ENCODE measurements at places on chromosomes 2 and 18.

DNA sequence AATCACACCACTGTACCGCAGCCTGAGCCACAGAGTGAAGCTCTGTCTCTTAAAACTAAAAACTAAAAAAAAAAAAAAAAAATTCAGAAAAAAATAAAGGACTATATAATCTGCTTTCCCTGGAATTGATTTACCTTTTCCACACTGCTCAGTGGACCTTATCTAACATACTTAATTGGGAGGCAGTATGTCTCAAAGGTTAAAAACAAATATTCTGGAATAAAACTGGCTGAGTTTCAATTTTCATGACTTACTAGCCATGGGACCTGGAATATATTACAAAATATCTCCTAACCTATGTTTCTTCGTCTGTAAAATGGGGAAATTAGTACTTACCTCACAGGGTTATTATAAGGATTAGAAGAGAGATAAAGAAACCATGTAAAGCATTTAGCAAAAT, 11.8 kb downstream of the NCKAP1 start:
- no peak for DNase-seq

- no peak for DNase-seq
Measured at GRCh38 chr2:132884705-132885104, 214.7 kb upstream of the LYPD1 start.

DNA sequence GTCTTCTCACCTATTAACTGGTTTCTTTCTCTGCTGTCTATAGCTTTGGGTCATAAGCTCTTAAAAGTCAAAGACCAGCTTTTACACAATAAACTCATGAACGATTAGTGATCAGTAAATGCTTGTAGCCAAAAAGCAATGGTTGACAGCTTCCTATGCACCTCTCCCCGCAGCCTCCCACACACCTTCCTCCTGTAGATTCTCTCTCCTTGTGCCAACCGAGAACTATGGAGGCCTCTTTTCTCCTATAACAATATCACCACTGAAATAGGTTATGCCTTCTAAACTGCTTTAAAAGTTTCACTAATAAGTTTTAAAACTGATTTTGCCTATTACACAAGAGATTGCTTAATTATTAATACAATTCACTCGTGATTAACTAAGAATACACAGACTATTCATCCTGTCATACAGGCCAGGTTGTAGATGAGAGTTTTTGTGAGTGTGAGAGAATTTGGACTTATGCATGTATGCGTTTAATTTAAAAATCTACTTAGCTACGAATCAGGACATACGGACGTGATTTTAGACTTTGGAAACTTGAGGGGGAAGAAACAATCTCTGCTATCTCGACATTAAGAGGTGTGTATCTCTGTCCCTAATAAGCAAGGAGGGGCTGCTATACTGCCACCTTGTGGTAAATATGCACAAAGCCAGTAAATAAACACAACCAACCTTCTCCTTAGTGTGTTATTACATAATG, 229.1 kb upstream of the RBBP8 start:
- DNase-seq = peak; percentile 5

DNA sequence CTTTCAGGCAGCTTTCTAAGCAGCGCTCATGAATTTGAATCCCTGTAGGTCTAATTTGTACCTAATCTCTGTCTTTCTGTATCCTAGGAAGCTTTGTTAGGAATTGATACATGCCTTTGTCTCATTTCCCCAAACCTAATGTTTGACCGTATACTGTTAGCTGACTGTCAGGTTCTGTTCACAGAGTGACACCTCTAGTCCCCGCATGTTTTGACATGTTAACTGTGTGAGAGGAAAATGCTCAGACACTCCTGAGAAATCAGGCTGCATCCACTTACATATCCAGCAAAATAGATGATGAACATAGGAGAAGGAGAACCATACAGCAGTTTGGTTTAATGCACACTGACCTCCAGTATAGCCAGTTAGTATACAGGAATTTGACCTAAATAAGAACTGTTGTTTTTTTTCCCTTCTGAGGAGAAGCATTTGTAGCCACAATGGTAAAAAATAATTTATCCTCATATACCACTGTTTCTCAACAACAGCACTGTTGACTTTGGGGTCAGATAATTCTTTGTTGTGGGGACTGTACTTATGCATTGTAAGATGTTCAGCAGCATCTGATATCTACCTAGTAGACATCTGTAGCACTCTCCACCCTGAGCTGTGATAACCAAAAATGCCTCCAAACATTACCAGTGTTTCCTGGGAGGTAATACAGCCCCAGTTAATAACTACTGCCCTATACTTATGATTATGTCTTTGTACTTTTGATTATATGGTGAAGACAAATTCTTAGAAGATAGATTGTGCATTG, 130.9 kb downstream of the NCOA1 start:
- DNase-seq = no peak

GRCh38 chr2:181985632-181986205, at the start of gene PPP1R1C:
Gene PPP1R1C (plus strand): TSS chr2:181985853. CDS start chr2:181986111, 258 bp downstream.
- DNase-seq = peak; percentile 64

GRCh38 chr2:226093364-226093763, 693.9 kb downstream of the NYAP2 start:
- no peak for DNase-seq

DNA sequence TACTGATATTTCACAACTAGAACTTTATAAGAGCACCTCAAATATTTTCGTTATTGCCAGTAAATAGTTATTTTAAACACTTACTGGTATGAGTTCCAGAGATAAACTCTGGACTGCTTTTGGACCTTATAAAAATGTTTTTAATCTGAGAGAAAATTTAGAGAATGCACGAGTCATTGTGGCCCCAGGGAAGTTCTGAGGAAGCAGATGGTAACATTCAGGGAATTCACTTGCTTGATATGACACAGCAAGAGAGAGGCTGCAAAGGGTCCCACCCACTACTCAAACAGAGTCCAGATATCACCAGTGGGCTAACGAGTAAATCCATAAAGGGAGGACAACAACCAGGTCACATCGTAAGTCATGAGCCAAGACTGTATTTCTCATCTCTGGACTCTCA, 526.8 kb downstream of the TDRD15 start:
- DNase-seq = no peak

DNA sequence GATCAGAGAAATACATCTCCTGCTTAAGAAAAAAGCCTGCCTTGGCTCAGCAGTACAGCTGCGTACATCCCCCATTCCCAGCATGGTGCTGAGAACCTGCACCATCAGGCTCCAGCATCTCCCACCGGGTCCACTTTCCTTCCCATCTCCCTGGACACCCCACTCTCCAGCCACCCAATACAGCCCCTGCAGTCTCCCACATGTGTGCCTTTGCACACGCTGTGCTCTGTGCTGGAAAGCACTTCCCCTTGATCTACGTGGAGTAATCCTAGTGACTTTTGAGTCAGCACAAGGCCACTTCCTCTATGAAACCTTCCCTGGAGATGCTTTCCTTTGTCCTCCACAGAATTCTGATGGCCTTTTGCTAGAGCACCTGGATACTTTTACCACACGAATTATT, 17.0 kb downstream of the STAT1 start:
- no peak for DNase-seq

- DNase-seq = no peak
Measured at GRCh38 chr2:128354161-128354560, 35.5 kb upstream of the HS6ST1 start.

DNA sequence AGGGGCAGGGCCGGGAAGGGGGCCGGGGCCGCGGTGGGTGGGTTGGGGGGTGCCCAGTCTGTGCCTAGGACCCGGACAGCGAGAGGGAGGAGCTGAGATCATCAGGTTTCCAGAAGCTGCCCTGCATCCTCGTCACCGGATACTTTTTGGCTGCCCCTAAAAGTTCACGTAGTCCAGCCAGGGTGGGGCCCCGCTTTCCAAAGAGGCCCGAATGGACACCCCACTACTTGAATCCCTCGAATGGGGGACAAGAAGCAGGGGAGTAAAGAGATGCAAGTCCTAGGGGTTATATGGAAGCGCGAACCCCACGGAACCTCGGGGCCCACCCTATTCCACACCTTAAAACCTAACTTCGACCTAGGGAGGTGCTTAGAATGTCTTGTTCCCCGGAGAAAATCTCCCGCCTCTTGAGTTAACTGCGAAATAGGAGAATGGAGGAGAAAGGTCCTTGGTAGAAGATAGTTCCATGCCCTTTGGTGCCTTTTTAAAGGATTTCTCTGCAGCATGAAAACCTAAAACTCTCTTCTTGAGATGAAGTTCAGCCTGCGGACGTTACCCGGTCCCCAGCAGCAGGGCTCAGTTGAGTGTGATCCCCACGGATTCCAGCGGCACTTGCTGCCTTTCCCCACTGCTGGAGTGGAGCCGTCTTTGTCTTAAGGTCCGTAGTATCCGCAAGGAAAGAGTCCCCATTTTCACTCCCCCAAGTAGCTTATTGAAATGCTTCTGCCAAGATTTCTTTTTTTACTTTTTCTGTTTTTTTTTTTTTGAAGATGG, 2.1 kb upstream of the RNF152 start:
- DNase-seq = no peak

DNA sequence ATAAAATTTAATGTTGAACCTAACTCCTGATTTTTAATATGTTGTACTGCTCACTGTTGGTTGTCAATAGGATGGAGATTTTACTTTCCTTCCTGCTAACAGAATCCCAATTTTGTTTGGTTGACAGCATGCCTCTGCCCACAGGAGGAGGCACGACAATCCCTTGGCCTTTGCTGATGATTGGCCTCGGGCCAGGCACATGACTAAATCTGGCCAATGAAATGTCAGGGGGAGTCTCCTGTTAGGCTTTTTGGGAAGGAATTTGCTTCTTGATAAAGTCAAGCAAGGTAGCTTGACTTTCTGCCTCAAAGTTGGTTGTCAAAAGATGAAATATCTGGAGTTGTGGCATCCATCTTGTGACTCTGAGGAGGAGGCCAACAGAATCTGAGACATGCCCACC, 6.8 kb upstream of the TGFA start:
- no peak for DNase-seq

DNA sequence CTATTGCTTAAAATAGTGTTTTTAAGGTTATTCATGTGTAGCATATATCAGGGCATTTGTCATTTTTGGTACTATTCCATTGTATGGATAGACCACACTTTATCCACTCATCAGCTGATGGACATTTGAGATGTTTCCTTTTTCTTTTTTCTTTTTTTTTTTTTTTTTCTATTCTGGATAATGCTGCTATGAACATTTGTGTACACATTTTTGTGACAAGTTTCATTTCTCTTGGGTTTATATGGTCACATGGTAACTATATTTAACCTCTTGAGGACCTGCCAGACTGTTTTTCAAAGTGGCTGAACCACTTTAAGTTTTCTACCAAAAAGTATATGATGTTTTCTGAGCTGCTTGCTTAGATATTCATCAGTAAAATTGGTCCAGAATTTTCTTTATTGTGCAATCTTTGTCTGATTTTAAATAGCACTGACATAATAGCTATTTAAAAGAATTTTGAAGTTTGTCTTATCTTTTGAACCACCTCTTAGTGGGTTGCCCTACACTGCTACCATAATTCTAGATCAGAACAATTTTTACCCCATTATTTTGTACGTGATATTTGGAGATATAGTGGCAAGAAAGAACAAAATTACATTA, 219.4 kb upstream of the SIX3 start:
- no peak for DNase-seq

- no peak for DNase-seq
Measured at GRCh38 chr2:67516899-67517530, 119.9 kb downstream of the ETAA1 start.

DNA sequence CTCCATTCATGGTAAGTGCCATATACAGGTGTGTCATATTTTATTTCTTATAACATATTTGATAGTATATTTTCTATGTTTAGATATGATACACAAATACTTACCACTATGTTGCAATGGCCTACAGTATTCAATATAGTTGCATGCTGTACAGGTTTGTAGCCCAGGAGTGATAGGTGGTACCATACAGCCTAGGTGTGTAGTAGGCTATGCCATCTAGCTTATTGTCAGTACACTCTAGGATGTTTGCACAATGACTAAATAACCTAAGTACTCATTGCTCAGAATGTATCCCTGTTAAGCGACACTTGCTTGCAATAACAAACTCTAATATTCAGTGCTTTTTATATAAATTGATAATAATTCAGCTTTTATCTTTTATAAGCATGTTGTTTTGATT, 563.1 kb upstream of the LINC00305 start:
- DNase-seq = no peak

- DNase-seq = no peak
Measured at GRCh38 chr2:23668756-23669304, 258.1 kb downstream of the ATAD2B start.

DNA sequence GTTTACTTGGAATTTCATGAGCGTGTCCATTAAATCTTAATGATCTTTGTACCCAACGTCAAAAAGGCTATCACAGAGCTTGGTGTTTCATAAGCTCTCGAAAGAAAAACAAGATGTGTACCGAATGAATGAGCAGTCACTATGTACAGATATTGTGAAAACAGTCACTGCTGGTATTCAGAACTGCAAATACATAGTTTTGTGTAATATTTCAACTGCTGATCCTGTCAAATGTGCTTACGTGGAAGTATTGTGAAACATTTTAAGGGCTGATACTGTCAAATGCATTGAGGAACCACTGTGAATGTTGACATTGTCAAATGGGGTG, 184.2 kb upstream of the KLHL29 start:
- no peak for DNase-seq

DNA sequence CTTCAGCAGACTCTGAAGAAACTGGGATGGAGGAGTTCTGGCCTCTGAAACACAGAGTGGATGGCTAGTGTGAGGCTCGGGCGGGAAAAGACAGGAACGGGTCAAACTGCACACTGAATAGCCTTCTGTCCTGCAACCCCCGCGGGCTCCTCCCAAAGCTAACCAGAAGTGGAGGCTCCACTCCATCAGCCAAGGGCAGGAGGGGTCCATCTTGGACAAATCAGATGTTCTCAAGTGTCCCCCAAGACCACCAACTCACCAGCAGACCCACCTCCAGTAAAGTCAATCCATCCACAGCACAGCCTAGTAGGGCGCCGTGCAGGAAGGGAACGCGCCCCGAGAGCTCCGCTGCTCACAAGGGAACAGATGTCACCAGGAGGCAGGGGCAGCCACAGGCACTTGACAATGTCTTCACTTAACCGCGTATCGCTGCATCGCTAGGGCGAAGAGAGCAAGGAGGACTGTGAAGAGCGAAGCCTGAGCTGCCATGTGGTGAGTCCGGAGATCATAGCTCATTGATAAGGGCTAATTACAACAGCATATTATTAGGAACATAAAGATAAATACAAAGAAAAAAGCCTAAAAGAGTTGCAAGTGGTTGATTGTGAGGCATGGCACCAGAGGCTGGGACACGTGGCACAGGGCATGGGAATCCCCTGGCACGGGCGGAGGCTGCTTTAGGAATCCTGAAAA, 494.6 kb upstream of the MYT1L start:
- DNase-seq = no peak

- DNase-seq = no peak
Measured at GRCh38 chr2:224930124-224930523, 112.1 kb downstream of the DOCK10 start.

- DNase-seq = no peak
Measured at GRCh38 chr2:232328032-232328422, 50.5 kb upstream of the ALPP start.

DNA sequence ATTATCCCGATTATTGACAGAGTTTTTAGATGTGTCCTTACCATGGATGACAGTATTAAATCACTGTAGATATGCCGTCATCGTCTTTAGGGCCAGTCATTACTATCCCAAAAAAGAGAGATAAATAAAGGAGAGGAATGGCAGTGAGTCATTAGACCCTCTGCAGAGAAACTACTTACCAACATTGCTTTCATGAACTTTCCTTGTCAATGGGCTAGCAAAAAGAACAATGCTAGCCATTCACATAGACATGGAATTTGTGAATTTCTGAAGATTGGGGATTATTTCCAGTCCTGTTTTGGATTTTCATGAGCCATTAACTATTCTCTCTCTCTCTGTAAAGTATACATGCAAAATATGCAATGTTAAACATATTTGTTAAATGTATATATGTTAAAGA, 319.4 kb upstream of the FANCL start:
- no peak for DNase-seq
